Transverse colon (tissue), 4 donors: ENCODE measurements at places on chromosomes 11 and 22. TPM values are rescaled to one million over a fixed set of nuclear protein-coding genes. Genes with fewer than 3 reads are reported as not detected.

The SOX10 gene
- total RNA-seq, result 2.6 TPM

The IFT27 gene
- total RNA-seq, result 18.3 TPM

The MS4A14 gene
- total RNA-seq, result 1.2 TPM

The PDE3B gene
- total RNA-seq, result 72.9 TPM

The KDM2A gene
- total RNA-seq, result 92.4 TPM

The CCDC15 gene
- not detected for total RNA-seq
